ENCODE measurements at places on chromosomes 3 and 15. TPM values are rescaled to one million over a fixed set of nuclear protein-coding genes. Genes with fewer than 3 reads are reported as not detected.

MYL3 gene
- 10,727 TPM for total RNA-seq

CYP8B1 gene
- total RNA-seq, result not detected

FGF7 gene
- 35.0 TPM for total RNA-seq

ARHGEF26 gene
- 0.97 TPM for total RNA-seq

CD200R1 gene
- 0.75 TPM for total RNA-seq

DNA sequence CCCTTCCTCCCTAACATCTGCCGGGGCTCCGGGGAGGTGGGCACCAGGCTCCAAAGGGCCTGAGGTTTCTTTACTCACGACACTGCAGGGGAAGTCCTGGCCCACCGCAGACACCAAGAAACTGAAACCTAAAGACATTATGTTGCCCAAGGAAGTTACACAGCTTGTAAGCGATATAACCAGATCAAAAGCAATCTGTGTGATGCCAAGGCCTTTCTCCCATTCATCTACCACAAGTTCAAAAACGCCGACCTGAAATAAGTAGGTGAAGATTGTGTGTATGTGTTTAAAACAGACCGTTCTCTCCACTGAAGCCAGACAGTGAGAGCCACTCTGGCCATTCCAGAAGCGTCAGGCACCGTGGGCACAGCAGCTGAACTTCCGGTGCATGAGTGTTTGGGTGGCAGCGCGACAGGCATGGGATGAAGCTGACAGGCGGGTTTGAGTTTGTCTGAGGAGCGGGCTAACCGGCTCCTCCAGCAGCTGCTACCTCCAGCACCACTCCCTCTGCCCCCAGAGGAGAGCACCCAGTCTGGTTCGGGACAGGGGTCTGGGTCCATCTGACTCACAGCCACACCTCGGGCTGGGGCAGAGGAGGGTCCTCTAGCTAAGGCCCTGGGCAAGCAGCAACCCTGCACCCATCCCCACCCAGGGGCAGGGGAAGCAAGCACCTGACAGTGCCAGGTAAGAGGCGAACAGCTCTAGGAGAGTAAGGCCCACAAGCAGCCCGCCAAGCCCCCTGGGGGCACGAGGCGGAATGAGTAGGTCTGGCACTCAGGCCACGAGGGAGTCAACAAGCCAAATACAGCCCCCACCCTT, 1.3 kb downstream of the TNK2 start:
- DNase-seq, result peak; percentile 57

- DNase-seq, result no peak
These were observed 967.7 kb downstream of the AGBL1 start for GRCh38 chr15:87047203-87047965.

GRCh38 chr3:16090706-16091105, 83.8 kb upstream of the GALNT15 start:
- DNase-seq, result no peak

DNA sequence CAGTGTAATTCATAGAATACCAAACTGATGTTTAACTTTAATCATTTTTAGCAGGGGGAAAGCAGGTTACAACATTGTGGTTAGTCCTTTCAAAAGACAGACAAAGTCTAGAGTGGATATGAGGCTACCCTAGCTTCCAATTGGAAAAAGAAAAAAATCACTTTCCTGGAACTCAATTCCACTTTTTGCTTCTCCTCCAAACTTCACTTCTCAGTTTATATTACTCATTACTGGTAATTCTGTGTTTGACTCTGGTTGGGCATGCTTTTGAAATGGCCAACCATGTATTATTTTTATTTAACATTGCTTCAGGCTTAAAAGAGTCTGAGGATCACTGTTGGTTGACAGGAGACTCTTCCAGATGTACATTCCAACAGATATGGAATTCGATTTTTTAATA, 84.8 kb downstream of the RAP2B start:
- no peak for DNase-seq

DNA sequence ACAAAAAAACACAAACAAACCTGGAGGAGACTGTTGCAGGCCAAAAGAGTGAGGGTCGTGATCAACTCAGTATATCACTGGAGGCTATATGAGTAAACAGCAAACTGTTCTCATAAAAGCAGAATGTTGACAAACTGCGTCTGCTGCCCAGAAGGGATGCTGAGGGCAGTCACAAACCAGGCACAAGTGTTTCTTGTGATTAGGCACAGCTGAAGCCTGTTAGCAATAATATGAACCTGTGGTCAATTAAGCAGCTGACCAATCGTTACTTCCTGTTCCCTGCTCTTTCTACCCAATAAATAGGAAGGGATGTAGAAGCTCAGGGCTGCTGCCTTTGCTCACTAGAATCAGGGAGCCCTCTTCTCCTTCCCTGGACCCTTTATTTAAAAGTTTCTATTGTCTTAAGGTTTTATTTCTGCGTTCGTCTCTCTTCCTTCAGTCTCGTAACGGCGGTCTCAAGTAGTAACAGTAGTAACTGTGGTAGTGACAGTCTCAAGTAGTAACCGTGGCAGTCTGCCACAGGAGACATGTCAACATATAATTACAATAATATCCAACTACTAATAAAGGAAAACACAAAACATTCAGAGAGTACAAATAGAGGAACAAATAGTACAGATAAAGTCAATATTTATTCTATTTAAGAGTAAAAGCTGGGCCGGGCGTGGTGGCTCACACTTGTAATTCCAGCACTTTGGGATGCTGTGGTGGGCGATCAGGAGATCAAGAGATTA, 698.4 kb upstream of the CCDC54 start:
- DNase-seq, result no peak

DNA sequence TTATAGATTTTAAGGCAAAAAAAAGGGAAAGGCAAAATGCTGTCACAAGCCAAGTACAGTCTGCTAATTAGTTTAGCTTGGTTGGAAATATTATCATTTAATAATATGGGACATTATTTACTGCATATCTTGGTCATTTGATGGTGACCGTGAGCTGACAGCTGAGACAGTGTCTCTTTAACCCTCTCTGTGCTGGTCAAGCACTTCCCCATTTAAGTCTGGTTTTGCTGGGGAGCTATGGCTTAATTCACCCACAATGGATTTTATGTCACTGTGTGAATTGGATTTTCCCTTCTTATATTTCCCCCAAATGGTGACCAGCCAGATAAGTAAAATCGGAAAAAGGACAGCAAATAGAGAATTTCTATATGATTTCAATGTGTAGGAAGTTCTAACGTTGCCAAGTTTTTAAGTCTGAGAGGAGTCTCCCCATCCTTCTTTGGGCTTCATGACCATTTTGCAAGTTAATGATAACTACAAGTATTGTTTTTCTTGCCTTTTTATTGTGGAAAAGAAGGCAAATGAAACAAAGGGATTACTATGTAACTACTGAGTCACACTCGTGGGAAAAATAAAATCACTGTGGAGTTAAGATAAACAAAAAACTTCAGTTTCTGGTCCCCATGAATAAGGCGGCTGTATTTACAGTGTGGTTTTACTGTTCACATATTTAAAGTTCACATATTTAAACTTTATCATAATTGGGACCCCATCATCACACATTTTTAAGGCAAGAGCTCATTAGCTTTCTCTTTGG, 373.5 kb downstream of the NR2F2 start:
- DNase-seq, result no peak

DNA sequence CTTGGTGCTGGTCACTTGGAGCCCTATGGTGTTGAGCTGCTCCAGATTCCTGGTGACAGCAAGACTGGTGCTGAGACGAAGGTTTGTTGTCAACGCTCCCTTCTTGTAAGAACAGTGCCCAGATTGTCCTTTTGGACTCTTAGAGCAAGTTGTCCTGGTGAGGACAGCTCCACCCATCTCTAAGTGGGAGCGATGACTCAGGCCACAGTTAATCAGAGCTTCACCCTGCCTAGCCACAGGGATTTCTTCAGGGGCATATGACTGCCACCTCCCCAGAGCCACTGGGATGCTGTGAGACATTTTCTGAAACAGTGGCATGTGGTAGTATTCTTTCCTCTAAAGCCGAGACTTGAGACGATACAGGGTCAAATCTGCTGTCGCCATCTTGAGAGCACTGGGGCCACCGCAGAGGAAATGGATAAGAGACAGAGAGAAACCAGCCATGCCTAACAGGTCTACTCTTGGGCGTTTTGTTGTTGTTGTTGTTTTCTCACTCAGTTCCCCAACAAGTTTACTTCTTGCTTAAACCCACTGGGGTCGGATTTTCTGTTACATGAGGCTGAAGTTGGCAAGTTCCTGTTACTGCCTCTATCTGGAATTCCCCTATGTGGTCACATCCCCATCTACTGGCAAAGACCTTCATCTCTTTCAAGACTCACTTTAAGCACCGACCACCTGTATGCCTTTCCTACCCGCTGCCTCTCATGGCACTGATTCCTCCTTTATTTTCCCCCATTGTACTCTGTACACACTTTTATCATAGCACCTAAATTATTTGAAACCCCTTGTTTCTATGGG, 16.0 kb upstream of the PCOLCE2 start:
- DNase-seq, result no peak

- no peak for DNase-seq
These were observed 159.4 kb upstream of the GBE1 start for GRCh38 chr3:81920816-81921215.

- no peak for DNase-seq
These were observed 95.4 kb downstream of the MYLK start for GRCh38 chr3:123788710-123789109.

- no peak for DNase-seq
These were observed 364.2 kb upstream of the PLSCR5 start for GRCh38 chr3:146969356-146969755.

GRCh38 chr15:27250223-27250622, 279.2 kb downstream of the GABRG3 start:
- no peak for DNase-seq

DNA sequence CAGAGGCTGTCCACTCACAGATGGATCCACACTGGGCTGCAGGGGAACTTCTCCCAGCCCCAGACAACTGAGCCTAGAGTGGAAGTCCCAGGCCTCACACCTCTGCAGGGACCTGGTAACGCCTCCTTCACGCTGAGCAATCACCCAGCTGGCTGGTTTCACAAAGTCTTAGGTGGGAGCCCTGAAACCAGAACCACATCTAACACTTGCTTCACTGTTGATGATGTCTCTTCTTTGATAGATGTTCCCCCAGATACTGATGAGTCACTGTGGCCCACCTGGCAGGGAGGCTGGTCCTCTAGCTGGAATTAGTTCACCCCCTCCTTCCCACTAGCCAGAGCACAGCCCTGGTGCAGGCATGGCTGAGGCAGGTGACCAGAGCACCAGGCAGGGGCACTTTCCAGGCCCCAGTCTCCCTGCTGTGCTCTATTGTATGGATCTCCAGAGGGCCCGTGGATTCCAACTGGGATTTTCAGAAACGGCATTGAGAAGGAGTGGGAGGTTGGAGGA, 33.5 kb downstream of the MYL3 start:
- DNase-seq, result no peak

All from Right ventricle myocardium superior (tissue), 1 donor.